ENCODE measurements at places on chromosomes 3 and 15.

DNA sequence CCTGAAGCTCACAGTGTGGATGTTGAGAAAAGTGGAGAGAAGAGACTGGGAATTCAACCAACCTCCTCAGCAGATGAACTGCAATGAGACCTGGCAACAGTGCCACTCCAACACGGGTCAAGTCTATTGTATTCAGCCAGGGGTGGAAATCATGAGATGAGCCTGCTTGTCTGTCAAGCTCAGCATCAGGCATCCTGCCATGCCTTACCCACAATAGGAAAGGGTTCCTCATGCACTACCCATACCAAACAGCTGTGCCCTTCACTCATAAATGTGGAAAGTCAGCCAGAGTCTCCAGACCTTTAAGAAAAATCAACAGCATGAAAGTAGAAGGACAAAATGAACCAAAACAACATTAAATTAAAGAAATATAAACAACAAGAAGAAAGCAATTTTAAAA, 542.1 kb downstream of the EPHB1 start:
- DNase-seq = no peak

GRCh38 chr3:99472385-99472784, 166.0 kb upstream of the COL8A1 start:
- DNase-seq = no peak

DNA sequence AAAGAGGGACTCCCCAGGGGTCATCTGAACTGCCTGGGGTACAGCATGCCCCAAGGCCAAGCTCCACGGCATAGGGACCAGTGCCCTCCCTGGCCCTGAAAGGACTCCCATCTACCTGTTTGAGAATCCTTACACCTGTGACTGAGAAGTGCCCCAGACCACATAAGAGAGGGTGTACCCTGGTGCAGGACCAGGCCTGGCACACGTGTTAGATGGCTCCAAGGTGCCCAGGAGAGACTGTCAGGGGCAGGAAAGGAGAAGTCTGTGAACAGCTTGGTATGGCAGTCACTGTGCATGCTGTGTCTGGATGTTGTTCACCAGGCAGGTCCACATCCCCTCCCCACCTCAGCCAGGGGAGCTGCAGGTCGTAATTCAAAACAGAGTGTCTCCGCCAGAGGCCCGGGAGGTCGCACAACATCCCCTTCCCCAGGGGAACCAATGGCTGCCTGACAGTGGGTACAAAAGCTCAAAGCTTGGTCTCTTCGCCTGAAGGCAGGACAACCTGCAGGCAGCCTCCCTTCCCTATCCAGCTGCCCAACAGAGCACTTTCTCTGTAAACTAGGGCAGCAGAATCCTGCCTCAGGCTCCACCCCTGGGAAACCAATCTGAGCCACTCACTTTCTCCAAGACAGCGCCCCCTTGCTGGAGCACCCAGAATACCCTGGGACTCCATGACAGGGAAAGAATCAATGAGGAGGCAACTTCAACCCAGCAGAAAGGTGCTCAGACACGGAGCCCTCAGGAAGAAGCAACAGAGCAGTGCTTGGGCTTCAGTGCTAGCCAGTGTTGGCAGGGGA, 3.9 kb downstream of the NUP210 start:
- DNase-seq = no peak

DNA sequence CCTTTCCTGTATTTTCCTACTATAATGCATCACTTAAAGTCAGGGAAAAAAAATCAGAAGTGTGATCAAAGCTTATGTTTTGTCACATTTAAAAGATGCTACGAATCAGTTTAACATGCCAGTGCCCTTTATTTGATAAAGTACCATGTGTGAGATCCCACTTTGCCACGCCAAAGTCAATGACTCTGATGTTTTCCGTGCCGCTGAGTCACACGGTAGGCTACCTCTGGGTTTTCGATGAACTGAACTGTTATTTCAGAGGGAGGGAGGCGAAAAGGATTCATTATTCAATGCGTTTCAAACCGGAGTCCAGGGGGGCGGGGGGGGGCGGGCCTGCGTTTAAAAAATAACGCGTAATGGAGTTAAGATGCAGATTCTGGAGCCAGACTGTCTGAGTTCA, 203.0 kb downstream of the ABHD5 start:
- DNase-seq = no peak

- no peak for DNase-seq
Observed at GRCh38 chr3:139505829-139506386, 29.6 kb upstream of the RBP2 start.

GRCh38 chr3:186432944-186433732, 71.1 kb upstream of the DGKG start:
- no peak for DNase-seq

- no peak for DNase-seq
Observed at GRCh38 chr3:141366285-141367037, 1.8 kb upstream of the ZBTB38 start.

DNA sequence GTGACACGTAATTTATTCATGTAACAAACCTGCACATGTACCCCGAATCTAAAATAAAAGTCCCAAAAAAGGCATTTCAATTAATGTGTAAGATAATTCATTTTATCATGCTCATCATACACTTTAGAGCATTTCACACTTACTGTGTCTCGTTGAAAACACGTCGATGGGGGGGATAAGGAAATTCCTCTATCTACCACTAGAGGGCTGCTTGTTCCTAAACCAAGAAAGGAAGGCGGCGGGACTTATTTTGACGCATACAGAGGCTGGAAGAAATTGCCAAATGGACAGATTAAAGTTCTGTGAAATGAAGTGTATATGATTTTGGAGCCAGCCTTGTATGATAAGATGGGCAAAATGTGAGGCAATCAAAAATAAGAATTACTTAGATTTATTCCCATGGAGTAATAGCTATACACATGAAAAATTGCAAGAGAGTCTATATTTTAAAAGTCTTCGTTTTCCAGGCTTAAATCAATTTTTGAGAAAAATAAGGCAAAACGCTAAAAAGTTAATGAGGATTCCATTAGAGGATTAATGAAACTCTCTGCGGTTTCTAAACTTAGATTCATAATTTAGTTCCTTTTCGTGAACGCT, 346.8 kb downstream of the CNTN3 start:
- no peak for DNase-seq

DNA sequence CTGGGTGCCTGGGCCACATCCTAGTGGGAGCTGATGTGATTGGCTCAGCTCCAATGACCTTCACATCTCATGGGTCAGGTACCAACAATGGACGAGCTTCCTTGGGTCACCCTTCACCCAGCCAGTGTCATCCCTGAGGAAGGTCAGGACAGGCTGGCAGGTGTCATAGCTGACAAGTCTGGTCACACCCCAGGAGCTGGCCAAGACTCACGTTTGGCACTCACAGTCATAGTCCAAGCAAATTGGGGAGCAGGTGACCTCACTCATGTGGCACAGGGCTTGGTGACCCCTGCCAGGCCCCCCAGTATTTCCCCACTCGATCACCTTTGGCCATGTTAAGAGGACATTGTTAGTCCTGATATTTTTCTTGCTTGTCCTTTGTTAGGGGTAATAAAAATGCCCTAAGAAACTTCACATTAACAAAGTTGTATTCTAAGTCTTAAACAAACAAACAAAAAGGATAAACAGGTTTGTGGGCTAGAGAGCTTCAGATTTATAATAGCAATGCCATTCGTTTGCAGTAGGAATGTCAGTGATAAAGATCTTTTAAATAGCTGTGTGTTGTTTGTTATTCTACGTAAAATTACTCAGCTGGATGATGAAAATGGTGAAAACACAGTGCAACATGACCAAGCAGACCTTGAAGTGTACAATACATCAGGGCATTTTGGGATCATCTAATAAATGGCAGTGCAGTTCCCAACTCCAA, 79.5 kb upstream of the POMGNT2 start:
- no peak for DNase-seq

- peak; percentile 46 for DNase-seq
Observed at GRCh38 chr3:86239946-86240345, 751.0 kb downstream of the VGLL3 start.

DNA sequence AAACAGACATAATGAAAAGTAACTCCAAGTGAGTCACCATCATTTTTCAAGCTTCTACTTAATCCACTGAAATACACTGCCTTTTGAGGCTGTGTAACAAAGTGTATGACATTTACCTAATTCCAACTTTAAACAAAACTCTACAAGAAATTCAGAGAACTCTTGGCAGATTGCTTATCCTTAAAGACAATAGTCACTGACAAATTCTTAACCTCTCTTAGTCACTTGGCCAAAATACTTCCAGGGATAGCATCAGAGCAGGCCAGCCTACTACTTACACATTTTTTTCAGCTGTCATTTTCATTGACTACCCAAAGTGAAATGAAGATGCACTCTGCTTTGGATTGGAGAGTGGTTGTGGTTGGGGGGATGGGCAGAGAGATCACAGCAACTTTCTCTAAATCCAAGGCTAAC, 3.6 kb downstream of the WWTR1 start:
- DNase-seq = no peak

DNA sequence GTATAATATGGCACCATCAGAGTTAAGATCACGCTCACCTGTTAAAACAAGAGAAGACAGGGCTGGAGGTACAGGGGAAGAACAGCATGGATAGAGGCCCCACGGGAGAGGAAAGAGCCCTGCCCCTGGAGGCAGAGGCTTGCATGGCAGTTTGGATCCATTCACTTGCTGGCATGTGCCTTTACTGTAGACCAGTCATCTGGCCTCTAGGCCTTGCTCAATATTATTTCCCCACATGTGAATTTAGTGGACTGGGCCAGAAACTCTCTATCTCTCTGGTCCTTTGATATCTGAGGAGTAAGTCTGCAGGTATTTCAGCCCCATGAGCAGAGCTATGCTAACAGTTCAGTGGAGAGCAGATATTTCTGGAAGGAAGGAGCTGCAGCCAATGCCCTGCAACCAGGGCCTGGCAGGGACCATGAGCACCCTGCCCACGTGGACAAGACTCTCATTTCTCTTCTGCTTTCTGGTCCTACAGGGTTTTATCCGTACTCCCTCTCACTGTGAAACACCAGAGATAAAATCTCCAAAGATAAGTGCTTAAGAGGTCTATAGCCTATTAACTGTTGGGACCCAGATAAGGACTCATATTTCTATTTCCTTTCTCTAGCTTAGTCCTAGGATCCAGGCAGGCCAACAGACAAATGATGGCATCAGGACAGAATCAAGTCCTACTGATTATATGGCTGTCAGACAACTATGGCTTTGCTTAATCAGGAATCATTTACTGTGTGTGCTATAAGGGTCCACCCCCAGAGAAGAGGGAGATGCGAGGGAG, 65.0 kb downstream of the CLDN11 start:
- DNase-seq = no peak

DNA sequence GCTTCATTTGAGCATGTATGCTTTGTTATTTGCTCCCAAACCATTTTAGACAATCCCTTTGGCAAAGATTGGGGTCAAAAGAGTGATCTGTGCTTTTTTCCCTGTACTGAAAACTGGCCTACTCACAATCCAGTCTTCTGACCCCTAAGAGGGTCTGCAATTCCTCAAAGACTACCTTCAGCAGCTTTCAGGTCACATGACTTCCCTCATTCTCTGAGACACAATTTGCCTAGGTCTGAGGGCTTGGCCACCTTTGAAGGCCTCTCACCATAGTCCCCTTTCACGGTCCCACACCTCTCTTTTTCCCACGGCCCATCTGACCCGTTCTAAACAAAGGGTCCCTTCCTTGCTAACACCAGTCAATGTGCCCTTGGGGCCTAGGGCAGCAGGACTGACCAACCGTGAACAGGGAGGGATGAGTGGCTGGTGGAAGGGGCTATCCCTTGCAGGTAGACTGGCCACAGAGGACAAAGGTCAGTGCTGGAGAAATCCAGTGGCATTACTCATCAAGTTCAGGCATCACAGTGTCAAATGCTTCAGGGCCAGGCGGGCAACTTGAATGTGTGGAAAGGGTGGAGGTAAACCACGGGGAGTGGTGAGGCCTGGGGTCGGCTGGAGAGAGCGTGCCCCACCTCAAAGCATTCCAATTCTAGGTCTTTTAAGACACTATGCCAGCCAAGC, 10.8 kb downstream of the RASL12 start:
- no peak for DNase-seq

- no peak for DNase-seq
Observed at GRCh38 chr15:45112591-45113379, 1.2 kb downstream of the DUOX2 start.

All from NCI-H345 (cell line).